Suprapubic skin (tissue), 4 donors: ENCODE measurements at places on chromosomes 2 and 18.

- DNase-seq, result no peak
Measured at GRCh38 chr2:157760949-157761348, 115.2 kb downstream of the ACVR1 start.

- DNase-seq, result no peak
Measured at GRCh38 chr2:108988076-108988795, 784 bp downstream of the EDAR start.

GRCh38 chr2:83565626-83566025, 893.5 kb downstream of the SUCLG1 start:
- no peak for DNase-seq

DNA sequence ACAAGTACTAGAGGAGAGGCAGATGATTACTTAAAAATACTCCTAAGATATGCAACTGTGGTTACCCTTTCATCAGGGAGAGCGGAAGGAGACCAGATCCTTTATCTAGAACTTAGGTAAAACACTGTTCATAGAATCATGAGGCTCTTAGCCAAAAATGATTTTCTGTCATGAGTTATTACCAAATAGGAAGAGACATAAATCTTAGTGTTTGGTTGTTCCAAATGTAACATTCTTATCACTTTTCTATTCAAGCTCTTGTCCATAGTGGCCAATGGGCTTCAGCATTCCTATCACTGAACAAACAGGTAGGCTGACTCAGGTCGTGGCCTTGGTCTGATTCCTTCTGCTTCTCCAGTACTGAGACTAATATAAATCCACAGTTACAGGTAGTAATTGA, 38.5 kb downstream of the RPRD1A start:
- no peak for DNase-seq

GRCh38 chr18:45014047-45014501, 333.4 kb downstream of the SETBP1 start:
- no peak for DNase-seq

- DNase-seq, result no peak
Measured at GRCh38 chr18:48918660-48919456, 31.9 kb downstream of the SMAD7 start.

DNA sequence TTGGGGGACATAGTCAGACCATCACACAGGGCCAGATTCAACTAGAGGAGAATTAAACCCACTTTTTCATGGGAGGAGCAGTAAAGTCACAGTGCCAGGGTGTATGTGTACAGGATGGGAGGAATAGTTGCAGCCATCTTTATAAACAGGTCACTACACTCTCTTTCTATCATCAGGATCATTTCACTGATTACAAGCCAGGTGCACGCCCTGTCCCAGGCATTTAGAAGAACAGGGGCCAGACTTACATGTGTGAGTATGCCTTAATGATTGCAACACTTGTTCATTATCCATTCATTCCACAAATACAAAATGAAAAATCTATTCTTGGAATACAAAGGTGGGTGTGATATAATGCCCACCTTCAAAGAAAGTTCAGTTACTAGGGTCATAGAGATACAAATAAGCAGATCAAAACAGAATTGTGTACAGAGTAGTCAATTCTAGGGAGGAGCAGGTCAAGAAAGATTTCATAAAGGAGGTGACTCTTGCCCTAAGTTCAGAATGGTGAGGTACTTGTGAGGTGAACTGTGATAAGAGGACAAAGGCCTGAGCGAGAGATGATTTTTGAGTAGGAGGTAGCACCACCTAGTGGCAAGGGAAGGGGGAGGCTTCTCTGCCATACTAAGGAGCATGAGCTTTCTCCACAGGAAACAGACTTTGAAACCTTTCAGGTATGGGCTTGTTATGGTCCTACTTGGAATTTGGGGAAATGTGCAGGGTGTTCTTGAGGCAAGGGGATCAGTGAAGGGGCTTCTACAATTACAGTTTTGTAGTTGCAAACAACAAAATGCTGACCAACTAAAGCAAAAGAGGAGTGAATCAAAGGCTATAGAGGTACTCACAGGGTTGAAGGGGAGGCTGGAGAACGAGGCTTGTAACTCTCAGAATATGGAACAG, 156.3 kb downstream of the SUCLG1 start:
- DNase-seq, result no peak
